ENCODE measurements at places on chromosomes 13 and 19.

DNA sequence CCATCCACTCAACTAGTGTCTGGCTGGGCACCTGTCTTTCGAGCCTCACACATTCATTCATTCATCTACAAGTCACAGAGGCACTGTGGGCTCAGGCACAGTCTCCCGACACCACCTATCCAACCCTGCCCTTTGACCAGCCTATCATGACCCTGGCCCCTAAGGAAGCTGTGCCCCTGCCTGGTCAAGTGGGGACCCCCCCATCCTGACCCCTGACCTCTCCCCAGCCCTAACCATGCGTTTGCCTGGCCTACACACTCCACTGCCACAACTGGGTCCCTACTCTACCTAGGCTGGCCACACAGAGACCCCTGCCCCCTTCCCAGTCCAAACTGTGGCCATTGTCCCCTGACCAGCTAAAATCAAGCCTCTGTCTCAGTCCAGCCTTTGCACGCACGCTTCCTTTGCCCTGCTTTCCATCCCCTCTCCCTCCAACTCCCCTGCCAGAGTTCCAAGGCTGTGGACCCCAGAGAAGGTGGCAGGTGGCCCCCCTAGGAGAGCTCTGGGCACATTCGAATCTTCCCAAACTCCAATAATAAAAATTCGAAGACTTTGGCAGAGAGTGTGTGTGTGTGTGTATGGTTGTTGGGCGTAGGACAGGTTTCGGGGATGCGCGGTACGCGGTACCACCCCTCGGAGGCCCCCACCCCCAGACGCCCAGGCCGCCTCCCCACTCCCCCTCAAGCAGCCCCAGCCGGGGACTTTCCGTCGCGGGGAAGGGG, 404 bp upstream of the IL27RA start:
- DNase-seq, result no peak

GRCh38 chr19:8142513-8142900, 6.9 kb downstream of the FBN3 start:
- no peak for DNase-seq

GRCh38 chr19:45668342-45668871, 386 bp downstream of the GIPR start:
- no peak for DNase-seq

- DNase-seq, result no peak
These were observed 89.8 kb downstream of the ZNF557 start for GRCh38 chr19:7159105-7159933.

DNA sequence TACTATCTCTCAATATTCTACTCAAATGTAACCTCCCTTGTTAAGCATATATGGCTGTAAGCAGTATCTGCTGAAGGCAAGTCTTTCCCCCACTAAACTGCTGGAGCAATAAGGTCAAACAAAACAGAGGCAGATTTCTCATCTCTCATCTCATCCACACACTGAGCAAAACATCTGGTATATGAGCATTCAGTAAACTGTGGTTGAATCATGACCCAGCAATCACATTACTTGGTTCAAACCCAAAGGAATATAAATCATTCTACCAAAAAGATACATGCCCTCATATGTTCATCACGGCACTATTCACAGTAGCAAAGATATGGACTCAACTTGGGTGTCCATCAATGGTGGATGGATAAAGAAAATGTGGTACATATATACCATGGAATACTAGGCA, 344.4 kb downstream of the SUCLA2 start:
- DNase-seq, result no peak

DNA sequence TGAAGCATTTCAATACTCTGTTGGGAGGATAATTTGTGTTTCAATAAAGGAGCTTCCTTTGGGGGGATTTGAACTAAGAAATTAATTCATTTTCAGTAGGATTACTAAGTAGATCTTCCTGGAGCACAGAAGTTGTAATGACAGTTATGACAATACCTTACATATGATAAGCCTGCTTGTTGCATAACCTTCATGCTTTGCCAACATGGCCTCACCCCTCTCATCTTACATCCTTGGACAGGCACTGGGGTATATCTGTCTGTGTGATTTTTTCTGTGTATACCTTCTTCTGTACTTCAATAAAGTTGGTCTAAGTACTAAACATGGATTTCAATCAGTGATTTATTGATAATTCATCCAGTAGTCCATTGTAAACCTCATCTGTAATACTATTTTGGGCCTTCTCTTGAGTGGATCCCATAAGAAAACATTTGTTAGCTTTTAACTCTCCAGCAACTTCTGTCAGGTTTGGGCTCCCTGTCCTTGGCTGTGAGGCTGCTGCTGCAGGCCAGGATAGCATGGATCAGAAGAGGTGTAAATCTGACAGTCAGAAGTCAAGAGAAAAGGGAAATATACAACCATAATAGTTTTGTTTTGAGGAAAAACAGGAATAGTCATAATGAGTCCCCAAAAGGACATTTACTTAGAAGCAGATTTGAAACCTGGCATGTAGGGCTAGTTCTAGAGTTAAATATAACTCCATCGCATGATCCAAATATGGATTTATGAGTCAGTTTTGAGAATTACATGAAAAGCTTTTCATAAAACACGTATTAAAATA, 422.2 kb downstream of the KLF5 start:
- no peak for DNase-seq

All from stimulated activated CD4-positive, alpha-beta T cell treated with anti-CD3 and anti-CD28 coated beads, Interleukin-1b, Interleukin-23, amount 100 ng/mL, for 48 hours (primary cell).